ENCODE measurements at places on chromosomes 7 and 10. TPM values are rescaled to one million over a fixed set of nuclear protein-coding genes. Genes with fewer than 3 reads are reported as not detected.

DNA sequence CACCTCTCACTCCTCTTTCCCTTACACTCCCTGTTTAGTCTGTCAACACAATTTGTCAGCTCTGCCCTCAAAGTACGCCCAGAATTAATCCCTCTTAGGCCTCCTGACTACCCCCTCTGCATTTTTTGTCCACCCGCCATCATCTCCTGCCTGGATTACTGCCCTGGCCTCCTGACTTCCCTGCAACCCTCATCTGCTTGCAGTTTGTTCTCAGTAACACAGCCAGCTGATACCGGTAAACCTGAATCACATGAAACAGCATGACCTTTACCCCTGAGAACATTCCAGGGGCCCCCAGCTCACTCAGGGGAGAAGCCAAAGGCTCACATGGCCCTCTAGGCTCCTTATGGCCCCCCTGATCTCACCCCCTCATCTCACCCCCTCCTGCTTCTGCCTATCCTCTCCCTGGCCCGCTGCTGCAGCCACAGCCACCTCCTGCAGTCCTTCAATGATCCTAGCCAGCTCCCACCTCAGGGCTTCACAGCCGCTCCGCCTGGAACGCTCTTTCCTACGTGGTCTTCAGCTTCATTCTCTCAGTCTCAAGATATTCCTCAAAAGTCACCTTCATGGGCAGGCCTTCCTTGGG, 8.9 kb downstream of the C10orf53 start:
- H3K27me3 ChIP-seq: peaks cover 13% of the 10 kb centered on the region
- H3K4me3 ChIP-seq: no peak overlapping the region
- no peaks in the 10 kb centered on the region for H3K36me3 ChIP-seq
- H3K27ac ChIP-seq: no peak overlapping the region
- H3K4me1 ChIP-seq: no peaks in the 10 kb centered on the region
- DNase-seq: no peak

- peaks cover 2% of the 10 kb centered on the region for H3K4me1 ChIP-seq
- H3K27ac ChIP-seq: no peak overlapping the region
- no peak for DNase-seq
- H3K27me3 ChIP-seq: no peaks in the 10 kb centered on the region
- no peak overlapping the region for H3K4me3 ChIP-seq
Measured at GRCh38 chr7:139667377-139667776, 110.4 kb downstream of the HIPK2 start.

- no peaks in the 10 kb centered on the region for H3K4me1 ChIP-seq
- no peak overlapping the region for H3K27ac ChIP-seq
- peaks cover 4% of the 10 kb centered on the region for H3K36me3 ChIP-seq
- no peak overlapping the region for H3K4me3 ChIP-seq
- H3K27me3 ChIP-seq: no peaks in the 10 kb centered on the region
- DNase-seq: no peak
Measured at GRCh38 chr10:89591111-89591795, 53.8 kb downstream of the PANK1 start.

DNA sequence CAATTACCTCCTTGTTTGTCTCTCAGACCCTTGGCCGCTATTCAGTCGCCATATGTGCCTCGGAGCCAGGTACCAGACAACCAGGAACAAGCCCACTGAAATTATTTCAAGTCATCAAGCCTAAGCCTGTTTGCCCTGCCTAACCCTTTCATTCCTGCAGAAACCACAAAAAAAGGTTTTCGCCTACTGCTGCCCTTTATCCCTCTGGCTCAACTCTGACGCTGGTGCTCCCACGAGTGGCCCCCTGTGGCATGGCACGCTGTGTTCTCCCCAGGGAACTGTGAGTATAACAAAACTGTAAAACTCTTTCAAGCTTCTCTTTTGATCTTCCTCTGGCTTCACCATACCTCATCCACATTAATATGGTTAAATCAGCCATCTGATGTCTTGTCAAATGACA, 215.7 kb upstream of the CDC14C start:
- H3K27ac ChIP-seq: no peak overlapping the region
- H3K27me3 ChIP-seq: no peaks in the 10 kb centered on the region
- H3K4me3 ChIP-seq: no peak overlapping the region
- no peak for DNase-seq

GRCh38 chr7:151420144-151420543, 10.3 kb upstream of the WDR86 start:
- H3K4me3 ChIP-seq: no peak overlapping the region
- no peaks in the 10 kb centered on the region for H3K36me3 ChIP-seq
- no peaks in the 10 kb centered on the region for H3K27me3 ChIP-seq

GRCh38 chr7:102845346-102845745, 67.5 kb upstream of the LRRC17 start:
- no peaks in the 10 kb centered on the region for H3K27me3 ChIP-seq
- no peak overlapping the region for H3K4me3 ChIP-seq
- H3K4me1 ChIP-seq: peaks cover 10% of the 10 kb centered on the region
- no peaks in the 10 kb centered on the region for H3K36me3 ChIP-seq

DNA sequence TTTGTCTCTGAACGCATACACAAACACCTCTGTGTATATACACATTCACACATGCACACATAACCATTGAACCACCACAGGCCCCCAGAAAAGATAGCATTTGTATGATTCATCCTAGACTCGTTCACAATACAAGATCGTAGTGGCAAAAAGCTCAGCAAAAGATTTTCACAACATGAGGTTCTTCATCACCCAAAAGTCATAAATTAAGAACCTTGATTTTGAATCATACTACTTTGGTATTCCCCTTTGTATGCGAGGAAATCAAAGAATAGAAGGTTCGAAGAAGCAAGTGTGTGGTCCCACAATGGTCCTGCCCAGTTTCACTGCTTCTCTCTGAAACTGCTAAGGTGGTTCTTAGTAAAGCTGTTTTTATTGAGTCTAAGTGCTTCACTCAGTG, 200.7 kb downstream of the CELF2 start:
- no peaks in the 10 kb centered on the region for H3K27me3 ChIP-seq
- H3K4me1 ChIP-seq: peaks cover 13% of the 10 kb centered on the region
- H3K27ac ChIP-seq: no peak overlapping the region
- H3K4me3 ChIP-seq: no peak overlapping the region
- no peak for DNase-seq

DNA sequence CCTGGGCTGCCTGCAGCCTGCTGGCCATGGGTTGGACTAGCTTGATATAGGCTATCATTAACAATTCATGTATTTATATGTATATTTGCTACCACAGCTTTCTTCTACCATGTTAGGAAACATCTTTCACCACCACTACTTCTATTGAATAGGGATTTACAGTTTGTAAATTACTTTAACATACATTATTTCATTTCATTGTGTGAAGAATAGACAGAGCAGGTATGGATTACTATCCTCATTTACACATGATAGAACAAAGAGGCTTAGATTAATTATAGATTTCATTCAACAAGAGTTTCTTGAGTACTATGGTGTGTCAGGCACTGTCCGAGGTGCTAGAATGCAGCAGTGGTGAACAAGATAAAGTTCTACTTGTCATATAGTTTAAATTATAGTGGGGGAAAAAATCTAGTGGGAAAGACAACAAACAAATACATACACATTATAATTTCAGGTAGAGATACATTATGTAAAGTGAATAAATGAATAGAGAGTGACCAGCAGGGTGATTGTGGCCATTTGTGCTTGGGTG, 20.6 kb downstream of the VTI1A start:
- H3K4me1 ChIP-seq: no peaks in the 10 kb centered on the region
- H3K36me3 ChIP-seq: peaks cover 21% of the 10 kb centered on the region
- H3K27me3 ChIP-seq: no peaks in the 10 kb centered on the region
- no peak for DNase-seq

GRCh38 chr7:51251290-51251689, 65.3 kb downstream of the COBL start:
- DNase-seq: no peak
- H3K4me1 ChIP-seq: no peaks in the 10 kb centered on the region
- H3K36me3 ChIP-seq: no peaks in the 10 kb centered on the region
- no peak overlapping the region for H3K27ac ChIP-seq

DNA sequence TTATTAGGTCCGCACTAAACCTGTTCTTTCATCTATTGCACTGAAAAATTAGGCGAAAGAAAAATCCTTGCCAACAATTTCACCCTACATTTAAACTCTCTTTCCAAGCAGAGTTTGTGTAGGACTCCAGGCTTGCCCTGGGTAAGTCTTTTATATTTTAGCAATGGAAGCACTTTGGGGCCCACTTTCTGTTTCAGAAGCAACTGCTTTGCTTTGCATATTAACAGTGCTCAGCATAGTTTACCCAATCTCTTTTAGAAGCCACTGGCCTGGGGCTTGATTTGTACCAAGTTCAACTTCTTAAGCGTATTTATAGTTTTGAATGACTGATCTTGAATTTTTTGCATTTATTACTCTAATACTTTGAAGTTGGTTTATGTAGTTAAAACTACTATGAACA, 78.8 kb upstream of the MDFIC start:
- no peak overlapping the region for H3K27ac ChIP-seq
- H3K4me1 ChIP-seq: no peaks in the 10 kb centered on the region

GRCh38 chr10:110700947-110701616, 56.9 kb downstream of the RBM20 start:
- H3K36me3 ChIP-seq: no peaks in the 10 kb centered on the region
- peaks cover 7% of the 10 kb centered on the region for H3K4me1 ChIP-seq
- H3K27ac ChIP-seq: no peak overlapping the region

- no peaks in the 10 kb centered on the region for H3K36me3 ChIP-seq
- no peak overlapping the region for H3K4me3 ChIP-seq
- no peaks in the 10 kb centered on the region for H3K27me3 ChIP-seq
- no peak for DNase-seq
- no peaks in the 10 kb centered on the region for H3K4me1 ChIP-seq
Measured at GRCh38 chr7:15313361-15313760, 248.5 kb downstream of the AGMO start.

- H3K4me1 ChIP-seq: peaks cover 14% of the 10 kb centered on the region
- no peaks in the 10 kb centered on the region for H3K27me3 ChIP-seq
- no peak overlapping the region for H3K27ac ChIP-seq
- H3K4me3 ChIP-seq: no peak overlapping the region
- H3K36me3 ChIP-seq: no peaks in the 10 kb centered on the region
- no peak for DNase-seq
Measured at GRCh38 chr7:75688200-75689136, 50.3 kb downstream of the HIP1 start.

DNA sequence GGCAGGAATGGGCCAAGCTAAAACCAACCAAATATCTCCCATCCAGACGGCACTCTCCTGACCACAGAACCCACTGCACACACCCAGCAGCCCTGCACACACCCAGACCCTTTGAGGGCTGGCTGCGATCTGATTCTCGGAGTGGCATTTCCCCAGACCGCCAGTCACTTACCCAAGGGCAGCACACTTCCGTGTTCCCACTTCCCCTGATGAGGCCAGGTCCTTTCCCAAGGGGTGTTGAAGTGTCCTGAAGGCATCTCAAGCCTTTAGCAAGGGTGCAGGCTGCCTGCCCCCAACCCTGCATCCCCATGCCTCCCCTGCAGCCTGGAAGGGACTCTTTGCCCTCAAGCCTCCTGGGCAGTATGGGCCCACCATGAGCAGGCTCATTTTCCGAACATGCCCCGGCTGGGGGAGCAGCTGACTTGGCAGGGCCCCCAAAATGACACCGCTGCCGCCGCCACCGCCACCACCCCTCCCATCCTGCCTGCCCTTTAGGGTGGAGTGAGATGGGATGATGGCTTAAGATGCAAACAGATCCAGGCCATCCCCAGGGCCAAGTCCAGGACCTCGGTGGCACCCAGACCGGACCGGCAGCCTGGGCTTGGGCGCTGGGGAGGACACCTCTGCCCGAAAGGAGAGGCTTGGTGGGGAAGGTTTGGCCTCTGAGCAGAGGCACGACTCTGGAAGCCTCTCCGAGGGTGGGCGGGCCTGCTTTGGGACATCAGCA, 159.8 kb downstream of the NRF1 start:
- DNase-seq: no peak
- H3K4me1 ChIP-seq: no peaks in the 10 kb centered on the region
- H3K27ac ChIP-seq: no peak overlapping the region
- H3K27me3 ChIP-seq: no peaks in the 10 kb centered on the region
- no peak overlapping the region for H3K4me3 ChIP-seq

DNA sequence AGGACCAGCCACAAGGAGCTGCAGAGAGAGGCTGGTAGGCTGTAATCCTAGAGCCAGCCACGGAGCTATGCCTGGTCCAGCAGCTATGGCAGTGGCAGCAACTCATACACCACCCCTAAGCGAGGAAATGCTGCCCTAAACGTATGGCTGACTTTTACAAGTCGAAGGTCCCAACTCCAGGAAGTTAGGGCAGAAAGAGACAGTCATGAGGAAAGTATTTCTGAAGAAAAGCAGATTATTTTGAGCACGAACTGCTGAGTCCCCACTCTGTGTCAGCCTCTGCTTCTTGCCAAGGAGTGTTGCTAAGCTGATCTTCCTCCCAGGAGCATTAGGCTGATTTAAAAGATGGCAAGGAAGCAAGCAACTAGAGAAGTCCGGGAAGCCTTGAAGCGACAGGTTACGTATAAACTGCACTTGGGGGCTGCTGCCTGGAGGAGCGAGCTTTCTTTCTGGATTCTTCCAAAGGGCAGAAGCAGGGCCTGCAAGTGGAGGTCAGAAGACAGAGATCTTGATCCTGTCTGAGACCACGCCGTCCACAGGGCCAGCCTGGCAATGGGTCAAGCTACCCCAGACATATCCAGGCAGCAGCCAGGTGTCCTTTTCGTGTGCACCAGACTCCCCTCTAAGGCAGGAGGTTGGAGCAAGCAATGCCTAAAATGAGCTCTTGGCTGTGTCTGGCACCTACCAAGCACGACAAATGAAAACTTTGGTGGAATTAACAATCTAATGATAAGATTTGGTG, 39.4 kb downstream of the PLXNA4 start:
- peaks cover 5% of the 10 kb centered on the region for H3K27me3 ChIP-seq
- H3K4me3 ChIP-seq: no peak overlapping the region
- no peaks in the 10 kb centered on the region for H3K4me1 ChIP-seq
- DNase-seq: no peak
- no peaks in the 10 kb centered on the region for H3K36me3 ChIP-seq

DNA sequence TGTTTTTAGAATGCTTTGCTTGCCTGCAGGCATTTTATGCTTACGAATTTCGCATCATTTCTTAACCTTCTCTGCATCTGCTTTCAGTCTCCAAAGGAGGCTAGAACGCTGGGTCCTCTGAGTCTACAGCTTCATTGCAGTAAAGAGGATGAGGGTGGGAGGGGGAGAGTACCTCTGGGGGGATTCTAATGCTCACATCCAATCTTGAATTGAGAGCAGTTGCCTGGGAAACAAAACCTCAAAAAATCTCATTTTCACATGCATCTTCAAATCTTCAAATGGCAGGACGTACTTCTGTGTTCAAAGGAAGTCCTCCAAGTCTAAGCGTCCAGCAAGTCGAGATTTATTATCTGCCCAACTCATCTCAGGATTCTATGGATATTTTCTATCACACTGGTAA, 100.7 kb upstream of the PRKCQ start:
- no peaks in the 10 kb centered on the region for H3K27me3 ChIP-seq
- H3K4me1 ChIP-seq: no peaks in the 10 kb centered on the region
- no peak for DNase-seq
- H3K36me3 ChIP-seq: no peaks in the 10 kb centered on the region
- no peak overlapping the region for H3K27ac ChIP-seq

GRCh38 chr10:47056247-47056510, 145.0 kb downstream of the PTPN20 start:
- no peak overlapping the region for H3K4me3 ChIP-seq
- DNase-seq: no peak
- H3K27me3 ChIP-seq: peaks cover 11% of the 10 kb centered on the region
- H3K27ac ChIP-seq: no peak overlapping the region
- no peaks in the 10 kb centered on the region for H3K4me1 ChIP-seq
- no peaks in the 10 kb centered on the region for H3K36me3 ChIP-seq

ANKRD22 gene
- 0.48 TPM for total RNA-seq

TLX1 gene
- not detected for total RNA-seq

ADRA2A gene
- total RNA-seq: not detected

SFRP4 gene
- total RNA-seq: not detected

CYP3A4 gene
- total RNA-seq: 0.11 TPM

GPR37 gene
- total RNA-seq: not detected

GTF2IRD2 gene
- total RNA-seq: 4.8 TPM

GDF2 gene
- total RNA-seq: not detected

SAMD9L gene
- total RNA-seq: 29.9 TPM

CYP2C8 gene
- total RNA-seq: 0.82 TPM

HOXA2 gene
- not detected for total RNA-seq

ZNF487 gene
- total RNA-seq: 1.1 TPM
